ENCODE measurements at places on chromosomes 2 and 18. TPM values are rescaled to one million over a fixed set of nuclear protein-coding genes. Genes with fewer than 3 reads are reported as not detected.

Gene HRH4
- not detected for total RNA-seq

Gene ANKRD30BL
- total RNA-seq: not detected

Gene CLEC4F
- not detected for total RNA-seq

GRCh38 chr2:154694881-154695280 is 3.6 kb upstream of the KCNJ3 start:
- no peak for DNase-seq

DNA sequence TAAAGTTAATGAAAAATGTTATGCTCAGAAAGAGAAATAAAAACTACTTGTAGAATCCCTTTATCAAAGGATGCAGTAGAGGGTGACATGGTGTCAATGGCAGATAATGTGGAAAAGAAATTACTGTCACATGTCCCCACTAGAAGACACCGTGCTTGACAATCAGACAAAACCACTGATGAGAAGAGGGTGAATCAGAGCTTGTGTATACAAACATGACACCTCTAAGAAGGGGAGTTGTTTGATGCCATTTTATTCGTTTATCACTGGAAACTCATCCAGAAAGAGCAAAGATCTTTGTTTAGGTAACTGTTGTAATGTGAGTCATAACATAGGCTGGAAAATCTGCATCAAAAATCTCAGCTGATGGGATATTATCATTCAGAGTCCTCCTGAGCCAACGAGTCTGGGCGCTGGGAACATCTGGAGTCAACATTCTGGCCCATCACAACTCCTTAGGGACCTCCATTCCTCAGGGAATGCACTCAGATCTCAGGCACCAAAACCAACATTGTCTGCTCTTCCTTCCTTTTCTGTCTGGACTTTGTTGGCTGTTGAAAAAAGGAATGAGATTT is 49.5 kb upstream of the RAB12 start:
- no peak for DNase-seq

DNA sequence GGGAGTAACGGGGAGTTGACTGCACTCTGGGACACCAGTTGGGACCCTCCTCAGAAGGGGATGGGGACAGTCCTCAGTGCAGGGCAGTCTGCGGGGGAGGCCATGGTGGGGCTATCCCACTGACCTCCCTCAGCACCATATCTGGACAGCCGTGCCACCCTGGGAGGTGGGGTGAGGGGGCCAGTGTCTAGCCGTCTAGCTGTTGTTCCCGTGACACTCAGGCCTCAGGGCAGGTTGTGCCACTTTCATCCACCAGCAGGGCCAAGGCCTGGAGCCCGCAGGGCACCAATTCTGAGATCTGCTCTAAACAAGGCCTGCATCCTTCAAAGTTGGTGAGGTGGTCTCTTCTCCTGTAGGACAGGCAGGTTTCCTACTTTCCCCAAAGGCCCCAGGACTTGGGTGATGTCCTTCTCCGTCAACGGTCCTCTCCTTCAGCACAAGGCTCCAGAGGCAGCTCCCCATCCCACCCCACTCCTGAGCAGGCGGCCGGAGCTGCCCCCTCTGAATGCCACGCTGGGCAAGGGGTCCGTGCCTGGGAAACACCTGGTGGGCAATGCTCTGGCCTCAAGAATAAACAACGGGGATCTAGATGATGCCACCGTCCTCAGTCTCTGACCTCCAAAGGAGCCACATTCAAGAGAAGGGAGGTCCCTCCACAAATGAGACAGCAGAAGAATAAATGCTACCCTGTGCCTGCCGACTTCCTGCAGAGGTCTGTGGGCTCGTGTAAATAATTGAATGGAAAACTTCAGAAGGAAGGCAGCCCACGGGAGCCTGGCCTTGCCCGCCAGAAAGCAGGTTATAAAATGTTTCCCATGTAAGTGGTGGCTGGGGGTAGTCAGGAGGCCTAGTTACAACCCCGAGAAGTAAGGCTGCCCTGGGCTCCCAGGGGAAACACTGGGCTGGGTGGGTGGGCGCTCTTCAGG is 42.8 kb upstream of the PTMA start:
- DNase-seq: no peak

- DNase-seq: no peak
Observed at GRCh38 chr2:164700390-164700789, 79.1 kb upstream of the GRB14 start.

GRCh38 chr2:181977661-181978350 is 7.8 kb upstream of the PPP1R1C start:
- DNase-seq: no peak

DNA sequence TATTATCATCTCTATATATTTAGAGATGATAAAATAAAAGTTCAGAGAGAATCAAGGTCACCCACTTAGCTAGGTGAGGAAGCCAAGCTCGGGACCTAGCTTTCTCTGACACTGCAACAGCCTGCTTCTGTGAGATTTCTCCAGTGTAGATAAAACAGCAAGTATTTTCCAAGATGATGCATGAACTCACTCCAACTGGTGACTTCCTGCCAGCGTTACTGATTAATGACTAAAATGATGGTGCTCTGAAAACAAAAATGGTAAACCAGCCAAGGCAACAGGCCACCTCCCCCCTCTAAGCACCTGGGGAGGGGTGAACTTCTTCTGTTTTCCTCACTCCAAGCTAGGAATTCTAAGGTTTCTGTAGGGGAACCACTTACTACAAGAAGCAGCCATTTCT is 510.2 kb upstream of the ID2 start:
- DNase-seq: no peak

- DNase-seq: no peak
Observed at GRCh38 chr2:57510704-57511103, 535.9 kb upstream of the VRK2 start.

DNA sequence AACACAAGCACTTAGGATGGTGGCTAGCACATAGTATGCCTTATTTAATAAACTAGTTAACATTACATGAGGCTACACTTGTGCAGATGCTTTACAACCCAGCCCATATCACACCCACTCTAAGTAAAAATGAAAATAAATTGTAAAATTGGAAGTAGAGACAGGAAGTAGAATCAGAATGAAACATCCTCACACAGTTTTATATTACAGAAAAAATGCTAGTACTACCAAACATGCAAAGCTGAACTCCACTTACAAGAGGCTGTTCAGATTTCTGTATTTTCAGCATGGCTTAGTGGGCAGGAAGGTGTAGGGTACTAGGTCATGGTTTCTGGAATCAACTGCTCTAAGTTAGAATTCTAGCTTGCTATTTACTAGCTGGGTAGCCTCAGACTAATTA is 18.2 kb upstream of the CRIM1 start:
- no peak for DNase-seq

GRCh38 chr2:96514521-96514920 is 9.4 kb upstream of the NEURL3 start:
- DNase-seq: no peak

DNA sequence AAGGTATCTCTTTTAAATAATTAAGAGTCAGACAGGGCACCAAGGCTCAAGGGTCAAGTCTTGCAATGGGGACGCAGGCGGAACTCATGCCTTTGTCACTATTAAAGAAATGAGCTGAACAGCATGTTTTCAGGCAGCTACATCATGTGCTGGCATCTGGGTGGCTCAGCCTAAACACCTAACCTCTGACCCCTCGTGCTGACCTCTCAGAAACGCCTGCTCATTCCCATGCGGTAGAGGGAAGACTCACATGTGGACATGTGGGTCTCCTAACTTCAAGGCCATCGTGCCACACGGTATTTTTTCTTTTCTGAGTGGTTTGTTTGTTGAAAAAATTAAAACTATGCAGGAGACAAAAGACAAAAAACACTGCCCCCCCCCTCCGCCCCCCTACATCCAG is 31.3 kb downstream of the CYP27C1 start:
- no peak for DNase-seq

- DNase-seq: no peak
Observed at GRCh38 chr18:41933778-41934177, 21.3 kb upstream of the PIK3C3 start.

DNA sequence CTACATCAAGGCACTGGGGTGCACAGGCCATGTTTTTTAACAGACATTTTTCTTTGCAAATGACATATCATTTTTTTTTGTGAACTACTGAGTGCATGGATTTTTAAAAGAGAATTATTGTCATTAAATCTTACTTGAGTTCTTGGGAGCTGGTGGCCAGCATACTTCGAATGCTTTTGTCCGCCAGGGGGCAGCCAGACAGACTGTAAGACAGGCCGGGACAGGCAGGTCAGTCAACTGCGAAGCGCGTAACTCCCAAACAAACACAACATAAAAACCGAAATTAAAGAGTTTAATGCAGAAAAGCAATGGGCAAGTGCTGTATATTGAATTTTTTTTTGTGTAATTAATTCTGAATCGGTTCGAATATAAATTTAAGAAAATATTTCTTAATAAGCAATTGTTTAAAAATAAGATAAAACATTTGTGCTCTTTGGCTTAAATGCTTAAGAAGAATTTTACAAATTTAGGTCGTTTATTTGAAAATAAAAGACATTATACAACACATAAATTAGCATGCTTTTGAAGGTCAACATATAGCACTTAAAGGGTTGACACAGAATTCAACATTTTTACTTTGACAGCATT is 142.2 kb upstream of the PXDN start:
- no peak for DNase-seq
